Pulmonary artery endothelial cell (primary cell): ENCODE measurements at places on chromosomes 4 and X.

DNA sequence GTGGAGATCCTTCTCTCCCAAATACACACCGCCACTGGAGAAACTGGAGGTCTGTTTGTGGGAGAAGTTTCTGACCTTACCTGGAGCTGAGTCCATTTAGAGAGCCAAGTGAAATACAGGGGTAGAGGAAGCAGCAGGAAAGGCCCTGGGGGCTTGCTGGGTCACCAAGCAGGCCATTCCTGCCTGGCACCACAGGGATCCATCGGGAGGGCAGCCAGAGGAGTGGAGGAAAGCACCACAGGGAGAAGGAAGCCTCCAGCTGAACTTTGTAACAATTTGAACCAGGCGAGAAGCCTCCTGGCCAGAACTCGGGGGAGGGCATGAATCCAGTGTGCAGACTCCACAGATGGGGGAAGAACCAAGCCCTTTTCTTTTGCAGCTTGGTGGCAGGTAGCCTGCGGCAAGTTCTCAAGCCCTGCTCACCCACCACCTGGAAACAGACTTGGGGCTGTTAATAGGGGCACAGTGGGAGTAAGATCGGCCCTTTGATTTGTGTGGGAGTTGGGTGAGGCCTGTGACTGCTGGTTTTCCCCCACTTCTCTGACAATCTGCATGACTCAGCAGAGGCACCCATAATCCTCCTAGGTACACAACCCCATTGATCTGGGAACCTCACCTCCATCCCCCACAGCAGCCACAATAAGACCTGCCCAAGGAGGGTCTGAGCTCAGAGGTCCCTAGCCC, 94.6 kb downstream of the IRS4 start:
- DNase-seq = no peak

DNA sequence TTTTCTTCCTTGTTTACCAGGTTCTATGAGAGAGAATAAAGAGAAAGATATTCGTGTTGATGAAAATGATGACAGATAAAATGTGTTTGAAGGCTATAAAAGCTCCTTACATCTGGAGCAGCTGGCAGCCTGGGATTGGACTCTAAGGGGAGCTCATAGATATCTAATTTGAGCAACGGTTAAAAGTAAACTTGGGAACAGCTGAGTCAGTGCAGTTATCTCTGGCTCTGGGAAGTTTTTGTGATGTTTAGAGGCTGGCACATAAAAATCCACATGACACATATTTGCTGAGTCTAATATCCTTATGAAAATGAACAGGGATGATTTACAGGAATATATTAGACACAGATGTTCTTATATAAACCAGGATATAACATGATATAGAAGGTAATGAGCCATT, 331.8 kb upstream of the TENM3 start:
- DNase-seq = no peak

DNA sequence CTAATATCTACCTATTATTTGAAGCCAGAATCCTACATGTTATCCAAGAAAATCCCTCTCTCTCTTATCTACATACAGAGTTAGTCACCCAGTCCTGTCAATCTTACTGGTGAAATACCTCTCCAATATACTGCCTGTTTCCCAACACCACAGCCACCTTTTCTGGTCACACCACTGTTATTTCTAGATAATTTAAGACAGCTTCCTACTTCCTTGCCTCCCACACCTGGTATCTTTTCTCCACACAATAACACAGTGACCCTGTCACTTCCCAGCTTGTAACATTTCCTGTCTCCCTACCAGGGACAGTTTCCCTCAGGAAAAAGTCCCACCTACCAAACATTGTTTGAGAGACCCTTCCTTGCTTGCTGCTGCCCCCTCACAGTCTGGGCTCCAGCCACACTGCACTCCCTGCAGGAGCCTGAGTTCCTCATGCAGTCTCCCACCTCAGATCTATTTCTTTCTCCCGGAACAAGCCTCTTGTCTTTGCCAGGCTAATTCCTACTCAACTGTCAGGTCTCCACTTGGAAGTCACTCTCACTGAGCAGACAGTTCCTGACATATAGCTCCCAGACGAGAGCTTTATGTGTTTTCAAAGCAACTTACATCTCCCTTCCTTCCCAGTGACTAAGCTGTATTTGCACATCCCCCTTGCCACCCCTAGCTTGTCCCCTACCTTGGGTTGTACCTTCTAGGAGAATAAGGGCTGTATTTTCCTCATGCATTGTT, 73.6 kb upstream of the QRFPR start:
- no peak for DNase-seq

- no peak for DNase-seq
These were observed 458.3 kb upstream of the ATOH1 start for GRCh38 chr4:93370256-93370655.
